T-cell (primary cell): ENCODE measurements at places on chromosomes 2 and 18. TPM values are rescaled to one million over a fixed set of nuclear protein-coding genes. Genes with fewer than 3 reads are reported as not detected.

The AGXT gene
- not detected for total RNA-seq

The KLHL29 gene
- 2.5 TPM for total RNA-seq

The CD207 gene
- not detected for total RNA-seq

The KIF1A gene
- not detected for total RNA-seq

- H3K27me3 ChIP-seq: no peaks in the 10 kb centered on the region
- no peaks in the 10 kb centered on the region for H3K4me1 ChIP-seq
- H3K27ac ChIP-seq: no peak overlapping the region
- no peak overlapping the region for H3K4me3 ChIP-seq
- no peaks in the 10 kb centered on the region for H3K36me3 ChIP-seq
These were observed 39.0 kb upstream of the TCF4 start for GRCh38 chr18:55627007-55627406.
